ENCODE measurements at places on chromosomes 4 and X. TPM values are rescaled to one million over a fixed set of nuclear protein-coding genes. Genes with fewer than 3 reads are reported as not detected.

DNA sequence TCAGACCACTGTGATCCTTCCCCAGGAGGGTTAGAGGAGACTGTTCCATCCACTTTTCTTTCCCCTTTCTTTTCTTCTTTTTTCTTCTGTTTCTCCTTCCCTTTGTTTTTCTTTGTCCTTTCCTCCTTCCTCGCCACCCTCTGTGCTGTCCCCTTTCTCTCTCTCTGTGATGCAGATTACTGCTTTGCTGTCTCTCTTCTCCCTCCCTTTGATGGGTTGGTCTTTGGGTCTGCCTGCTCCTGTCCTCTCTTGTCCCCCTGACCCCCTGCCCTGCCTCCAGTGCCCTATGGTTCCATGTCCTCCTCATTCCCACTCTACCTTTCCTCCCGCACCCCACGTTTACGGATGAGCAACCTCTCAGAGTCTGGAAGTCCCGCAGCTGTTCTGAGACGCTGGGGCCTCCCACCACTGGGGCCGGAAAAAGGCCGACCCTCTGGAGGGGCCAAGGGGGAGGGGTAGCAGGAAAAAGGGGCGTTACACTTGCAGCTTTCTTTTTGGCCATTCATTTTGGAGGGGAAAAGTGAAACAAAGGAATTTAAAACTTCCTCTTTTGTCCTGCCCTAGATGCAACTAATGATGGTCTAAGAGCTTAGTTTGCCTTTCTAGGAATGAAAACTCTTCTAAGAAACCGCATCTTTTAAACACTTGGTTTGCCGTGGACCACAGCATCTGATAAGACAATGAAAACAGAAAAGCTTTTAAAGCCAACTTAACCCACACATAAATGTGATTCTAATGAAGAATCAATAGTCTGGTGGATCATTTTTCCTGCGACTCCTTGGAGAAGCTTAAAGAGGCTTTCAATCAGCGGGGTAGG lies 24.5 kb upstream of the TSR2 start:
- peak; percentile 30 for DNase-seq

SAT1 gene
- 210 TPM for polyA plus RNA-seq

SRPK3 gene
- 2.7 TPM for polyA plus RNA-seq

DNA sequence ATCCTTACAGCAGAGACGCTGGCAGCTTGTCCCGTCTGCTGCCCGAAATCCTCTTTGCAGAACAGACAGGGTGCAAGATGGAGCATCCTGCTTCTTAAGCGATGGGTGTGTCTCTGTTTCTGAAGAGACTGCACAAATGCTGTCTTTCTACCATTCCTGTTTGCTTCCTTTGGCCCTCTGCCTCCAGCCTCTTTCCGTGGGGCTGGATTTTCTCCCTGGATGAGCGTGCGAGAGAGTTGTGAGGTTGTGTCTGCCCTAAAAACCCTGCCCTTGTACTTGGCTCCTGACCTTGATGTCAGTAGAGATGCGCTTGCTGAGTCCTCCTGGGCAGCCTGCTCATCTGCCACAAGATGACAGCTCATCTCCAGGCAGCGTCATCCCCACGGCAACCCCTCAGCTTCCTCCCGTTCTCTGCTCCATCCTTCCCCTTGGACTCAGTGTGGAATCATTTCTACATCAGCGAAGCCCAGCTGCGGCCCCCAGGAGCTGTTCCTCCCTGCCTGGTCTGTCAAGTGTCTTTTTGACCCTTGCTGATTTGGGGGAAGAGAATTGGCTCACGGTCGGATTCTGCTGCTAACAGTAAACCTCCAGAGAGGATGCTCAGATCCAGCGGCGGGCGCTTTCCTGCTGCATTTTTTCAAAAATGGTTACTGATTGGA lies 246.2 kb downstream of the ASMT start:
- DNase-seq, result no peak

DNA sequence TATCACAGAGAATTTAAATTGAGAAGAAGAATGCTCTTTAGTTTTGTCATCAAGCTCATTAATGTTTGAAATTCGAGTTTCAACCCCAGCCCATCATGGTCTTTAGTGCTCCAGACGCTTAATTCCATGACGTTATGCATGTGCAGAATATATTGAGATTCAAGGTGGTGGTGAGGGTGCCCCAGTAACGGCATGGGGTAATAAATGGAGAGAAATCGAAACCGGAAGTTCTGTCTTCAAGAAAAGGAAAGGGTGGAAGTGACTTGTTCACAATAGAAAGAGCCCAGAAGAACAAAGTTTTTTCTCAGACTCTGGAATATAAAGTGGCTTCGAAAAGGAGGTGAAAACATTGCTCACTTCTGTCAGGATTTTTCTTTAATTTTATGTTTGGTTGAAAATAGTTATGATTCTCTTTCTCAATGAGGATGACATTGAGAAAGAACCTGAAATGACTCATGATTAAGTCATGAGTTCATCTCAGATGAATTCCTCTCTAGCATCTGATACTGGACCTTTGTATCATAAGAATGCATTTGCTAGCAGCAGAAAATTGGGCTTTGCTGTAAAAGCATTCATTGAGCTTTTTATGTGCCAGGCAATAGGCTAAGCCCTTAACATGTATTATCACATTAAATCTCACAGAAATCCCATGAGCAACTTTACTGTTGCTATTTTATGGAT lies 779 bp upstream of the DDX60L start:
- no peak for DNase-seq

- no peak for DNase-seq
Observed at GRCh38 chr4:140903522-140904475, 147.6 kb upstream of the TBC1D9 start.

- DNase-seq, result no peak
Observed at GRCh38 chrX:1885116-1885515, 270.3 kb downstream of the ASMT start.

DNA sequence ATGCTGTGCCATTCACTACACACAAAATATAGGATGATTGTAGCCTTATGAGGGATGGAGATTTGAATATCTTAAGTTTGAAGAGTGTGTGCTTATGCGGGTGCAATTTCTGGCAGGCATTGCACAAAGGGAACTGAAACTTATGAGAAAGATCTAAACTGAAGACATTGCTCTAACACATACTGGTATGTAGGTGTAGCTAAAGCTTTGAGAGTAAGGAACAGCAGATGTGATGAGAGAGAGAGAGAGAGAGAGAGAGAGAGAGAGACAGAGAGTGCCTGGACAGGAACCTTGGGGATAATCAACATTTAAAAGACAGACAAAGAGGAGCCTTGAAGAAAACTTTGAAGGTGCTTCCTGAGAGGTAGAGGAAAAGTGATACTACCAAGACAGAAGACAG lies 379.7 kb downstream of the SPRY1 start:
- no peak for DNase-seq

STAP1 gene
- not detected for polyA plus RNA-seq
